Cardiac septum (tissue), 1 donor: ENCODE measurements at places on chromosomes 11 and 22. TPM values are rescaled to one million over a fixed set of nuclear protein-coding genes. Genes with fewer than 3 reads are reported as not detected.

GRCh38 chr11:46977038-46977813 is 40.7 kb downstream of the CSTPP1 start:
- no peak for DNase-seq

- no peak for DNase-seq
These were observed 4.8 kb downstream of the OAF start for GRCh38 chr11:120215634-120216033.

DNA sequence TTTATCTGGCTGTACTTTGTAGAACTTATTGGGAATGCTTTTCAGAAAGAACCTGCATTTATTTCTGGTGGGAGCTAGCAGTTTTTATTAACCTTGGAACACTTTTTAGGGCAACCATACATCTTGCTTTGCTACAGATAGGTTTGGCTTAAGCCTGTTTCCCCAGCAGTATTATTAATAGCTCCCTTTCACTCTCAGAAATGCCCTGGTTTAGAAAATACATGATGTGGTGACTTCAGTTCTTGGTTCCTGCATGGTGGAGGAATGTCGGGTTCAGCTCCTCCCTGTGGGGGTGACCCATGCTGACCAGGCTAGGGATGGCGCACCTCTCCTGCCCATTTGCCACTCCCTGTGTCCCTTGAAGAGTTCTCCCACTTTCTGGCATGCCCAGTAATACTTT is 28.2 kb downstream of the ZBED4 start:
- DNase-seq, result peak; percentile 27

ASCL2 gene
- not detected for total RNA-seq

CENPM gene
- total RNA-seq, result 0.24 TPM

NELL1 gene
- not detected for total RNA-seq

WT1 gene
- 2.3 TPM for total RNA-seq

OVOL1 gene
- not detected for total RNA-seq

PRG3 gene
- total RNA-seq, result not detected
